Progenitor cell of endocrine pancreas (in vitro differentiated cells): ENCODE measurements at places on chromosomes 16 and 17. TPM values are rescaled to one million over a fixed set of nuclear protein-coding genes. Genes with fewer than 3 reads are reported as not detected.

The GFAP gene
- not detected in 2 replicates for total RNA-seq

The NPIPA3 gene
- 0.95 and 1.3 TPM in 2 replicates for total RNA-seq

The OR2C1 gene
- total RNA-seq = 0.19 TPM in 1 of 2 replicates, not detected in the other

The NTHL1 gene
- 24.2 and 28.1 TPM in 2 replicates for total RNA-seq

The CRYBA1 gene
- total RNA-seq = not detected in 2 replicates

GRCh38 chr17:58999500-58999899 is 107.2 kb downstream of the TRIM37 start:
- DNase-seq = no peak

DNA sequence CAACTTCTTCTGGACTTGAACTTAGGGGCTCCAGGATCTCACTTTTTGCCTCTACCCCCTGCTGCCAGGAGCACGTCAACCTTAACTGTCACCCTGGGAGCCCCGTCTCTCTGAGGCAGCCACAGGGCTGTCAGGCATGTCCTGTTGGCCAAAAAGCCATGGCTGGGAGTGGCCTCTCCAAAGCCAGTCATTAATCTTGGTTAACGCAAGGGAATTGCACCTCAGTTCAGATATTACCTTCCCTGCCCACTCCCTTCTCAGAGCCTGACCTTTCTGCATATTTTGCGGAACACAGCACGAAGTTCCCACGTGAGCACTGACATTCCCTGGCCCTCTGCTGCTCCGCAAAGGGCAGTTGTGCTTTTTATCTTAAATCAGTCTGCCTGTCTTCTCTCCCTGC is 44.2 kb upstream of the CIBAR2 start:
- DNase-seq = no peak

DNA sequence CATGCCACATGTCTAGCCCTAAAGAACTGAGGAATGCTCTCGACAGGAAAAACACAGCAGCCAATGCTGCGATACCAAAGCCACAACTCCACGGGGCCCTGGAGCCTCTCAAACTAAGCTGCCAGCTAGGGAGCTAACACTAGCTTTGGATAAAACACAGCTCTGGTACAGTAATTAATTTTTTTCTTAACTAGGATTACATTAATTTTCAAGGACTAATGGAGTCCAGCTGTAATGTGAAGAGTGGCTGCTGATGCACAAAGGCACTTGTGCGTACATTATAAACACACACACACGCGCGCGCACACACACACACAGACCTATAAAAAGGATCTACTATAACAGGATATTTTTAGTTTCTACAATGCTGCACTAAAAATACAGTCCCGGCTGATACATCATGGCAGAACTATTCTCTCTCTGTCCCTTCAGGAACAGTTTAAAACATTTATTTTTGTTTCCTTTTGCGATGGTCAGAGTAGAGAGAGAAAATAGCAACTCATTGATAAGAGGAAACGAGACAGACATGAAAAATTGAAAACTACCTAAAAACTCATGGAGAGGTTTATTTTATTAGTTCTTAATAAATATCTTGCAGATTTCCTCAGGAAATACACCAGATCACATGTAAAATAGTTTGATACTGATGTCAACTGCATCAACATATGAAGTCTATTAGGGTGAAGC is 88.5 kb downstream of the SMG6 start:
- no peak for DNase-seq

GRCh38 chr17:83076938-83077337 is 2.5 kb upstream of the METRNL start:
- DNase-seq = no peak
